NCI-H1092 treated with DMSO at 0.1 percent for 48 hours (cell line): ENCODE measurements at places on chromosomes 2 and 18.

DNA sequence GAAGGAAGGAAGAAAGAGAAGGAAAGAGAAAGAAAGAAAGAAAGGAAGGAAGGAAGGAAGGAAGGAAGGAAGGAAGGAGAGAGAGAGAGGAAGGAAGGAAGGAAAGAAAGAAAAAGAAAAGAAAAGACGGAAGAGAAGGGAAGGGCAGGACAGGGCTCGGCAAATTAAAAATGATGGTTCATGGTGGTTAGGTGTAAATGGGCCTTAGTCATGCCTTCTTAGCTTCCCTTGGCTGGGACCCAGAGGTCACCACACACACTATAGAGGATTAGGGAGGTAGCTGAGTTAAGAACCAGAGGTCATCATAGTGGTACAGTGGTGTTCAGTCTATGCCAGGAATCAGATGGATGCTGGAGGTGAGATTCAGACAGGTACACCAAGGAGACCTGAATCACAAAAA, 9.3 kb upstream of the ATL2 start:
- DNase-seq = no peak

GRCh38 chr2:131039908-131040660, 53.2 kb downstream of the FAM168B start:
- no peak for DNase-seq

DNA sequence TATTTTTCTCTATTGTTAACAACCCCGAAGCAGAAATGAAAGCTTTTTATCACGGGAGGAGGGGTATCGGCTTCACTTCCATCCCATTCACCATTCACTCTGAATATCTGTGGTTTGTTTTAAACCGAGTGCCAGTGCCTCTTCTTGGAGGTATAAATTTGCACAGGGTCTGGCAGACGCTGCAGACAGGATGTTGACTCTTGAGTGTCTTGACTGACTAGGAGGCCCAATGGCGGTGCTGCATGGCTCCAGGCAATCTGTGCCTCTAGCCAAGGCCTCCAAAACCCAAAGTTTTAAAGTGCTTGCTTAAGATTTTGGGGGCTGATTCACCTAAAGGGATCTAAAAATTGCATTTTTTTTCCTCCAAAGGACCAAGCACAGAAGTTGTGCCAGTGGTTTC, 183.8 kb downstream of the LTBP1 start:
- DNase-seq = no peak

DNA sequence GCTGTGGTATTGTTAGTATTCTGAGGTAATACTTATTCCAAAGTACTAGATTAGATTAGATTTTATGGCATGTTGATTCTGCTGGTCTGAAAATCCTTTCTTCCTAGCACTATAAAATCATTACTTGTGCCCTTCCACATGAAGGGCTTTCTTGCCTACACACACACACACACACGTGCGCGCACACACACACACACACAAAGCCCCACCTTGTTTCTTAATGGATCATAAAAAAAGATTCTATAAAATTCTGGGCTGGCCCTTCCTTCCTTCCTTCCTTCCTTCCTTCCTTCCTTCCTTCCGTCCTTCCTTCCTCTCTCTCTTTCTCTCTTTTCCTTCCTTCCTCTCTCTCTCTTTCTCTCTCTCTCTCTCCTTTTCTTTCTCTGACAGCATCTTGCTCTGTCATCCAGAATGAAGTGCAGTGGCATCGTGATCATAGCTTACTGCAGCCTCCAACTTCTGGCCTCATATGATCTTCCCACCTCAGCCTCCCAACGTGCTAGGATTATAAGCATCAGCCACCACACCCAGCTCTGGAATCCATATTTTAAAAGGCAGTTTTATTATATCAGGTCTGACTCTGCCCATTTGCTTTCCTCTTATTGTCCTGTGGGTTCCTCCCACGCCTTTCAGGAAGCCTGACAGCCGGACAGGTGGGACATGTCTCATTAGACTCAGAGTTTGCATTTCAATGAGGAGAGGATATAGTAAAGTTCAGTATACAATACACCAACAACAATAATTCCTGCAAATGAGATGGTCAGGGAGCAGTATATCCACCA, 321.1 kb downstream of the PIK3C3 start:
- no peak for DNase-seq
